ENCODE measurements at places on chromosomes 7 and 10. TPM values are rescaled to one million over a fixed set of nuclear protein-coding genes. Genes with fewer than 3 reads are reported as not detected.

DNA sequence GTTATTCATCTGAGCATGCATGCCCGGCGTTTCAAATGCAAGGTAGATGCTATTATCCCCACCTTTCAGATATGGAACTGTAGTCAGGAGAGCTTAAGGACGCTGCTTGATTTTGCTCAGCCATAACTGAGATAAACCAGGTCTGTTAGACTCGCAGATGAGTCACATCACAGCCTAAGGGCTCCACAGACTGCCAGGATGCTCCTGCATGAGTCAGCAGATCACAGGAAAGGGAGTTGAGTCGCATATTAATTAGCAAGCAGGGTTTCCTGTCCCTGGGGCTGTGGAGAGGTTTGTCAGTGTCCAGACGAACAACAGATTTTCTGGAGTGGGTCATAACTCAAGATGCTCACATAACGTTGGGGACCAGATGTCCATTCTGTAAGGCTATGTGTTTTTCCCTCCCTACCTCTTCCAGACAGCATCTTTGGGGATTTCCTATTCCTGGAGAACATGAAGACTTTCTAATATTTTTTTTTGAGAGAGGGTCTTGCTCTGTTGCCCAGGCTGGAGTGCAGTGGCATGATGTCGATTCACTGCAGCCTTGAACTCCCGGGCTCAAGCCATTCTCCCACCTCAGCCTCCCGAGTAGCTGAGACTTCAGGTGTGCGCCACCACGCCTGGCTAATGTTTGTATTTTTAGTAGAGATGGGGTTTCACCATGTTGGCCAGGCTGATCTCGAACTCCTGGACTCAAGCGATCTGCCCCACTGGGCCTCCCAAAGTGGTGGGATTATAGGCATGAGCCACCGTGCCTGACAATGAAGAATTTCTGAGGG is 36.7 kb downstream of the PFKFB3 start:
- no peak for DNase-seq

The SORCS1 gene
- total RNA-seq, result 8.9 TPM

GRCh38 chr10:14995964-14996565 is 36.9 kb downstream of the MEIG1 start:
- no peak for DNase-seq

GRCh38 chr10:77090381-77091356 is 546.9 kb downstream of the KCNMA1 start:
- DNase-seq, result no peak

DNA sequence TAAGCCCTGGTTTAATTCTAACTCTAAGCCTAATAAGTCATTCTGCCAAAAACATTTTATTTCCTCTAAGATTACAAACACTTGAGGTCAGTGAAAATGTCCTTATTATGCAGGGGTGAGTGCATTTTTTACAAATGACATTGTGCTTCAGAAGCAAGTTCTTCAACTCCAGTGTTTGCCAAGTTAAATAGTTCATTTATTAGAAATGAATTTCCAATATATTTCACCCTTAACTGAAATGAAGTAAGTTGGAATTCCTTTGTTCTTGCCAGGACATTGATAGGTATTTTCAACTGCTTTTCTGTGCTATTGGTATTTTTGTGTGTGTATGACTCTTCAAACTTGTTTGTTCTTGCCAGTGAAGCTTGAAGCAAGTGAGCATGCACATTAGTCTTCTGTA is 89.5 kb upstream of the CCDC6 start:
- DNase-seq, result no peak

GRCh38 chr7:147151661-147152060 is 1035.1 kb downstream of the CNTNAP2 start:
- DNase-seq, result no peak

- DNase-seq, result no peak
Measured at GRCh38 chr7:38565289-38565688, 65.9 kb downstream of the AMPH start.

The ACSM6 gene
- total RNA-seq, result not detected

DNA sequence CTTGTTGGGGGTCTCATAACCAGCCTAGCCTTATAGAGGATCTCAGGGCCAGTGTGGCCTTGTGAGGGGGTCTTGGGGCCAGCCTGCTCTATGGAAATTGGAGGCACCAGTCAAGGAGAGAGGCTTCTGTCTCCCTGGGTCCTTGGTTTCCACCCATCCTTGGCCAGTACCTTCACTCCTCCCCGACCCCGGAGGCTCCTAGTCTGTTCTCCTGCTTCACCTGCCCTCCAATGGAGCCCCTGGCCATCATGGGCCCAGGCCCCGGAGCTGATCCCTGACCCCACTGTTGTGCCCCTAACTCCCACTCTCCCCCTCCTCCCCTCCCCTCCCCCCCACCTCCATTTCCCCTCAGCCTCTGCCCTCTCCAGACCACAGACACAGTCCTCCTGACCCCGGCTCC is 29.7 kb downstream of the RASGEF1A start:
- DNase-seq, result no peak

The GSTO2 gene
- total RNA-seq, result 30.7 TPM

DNA sequence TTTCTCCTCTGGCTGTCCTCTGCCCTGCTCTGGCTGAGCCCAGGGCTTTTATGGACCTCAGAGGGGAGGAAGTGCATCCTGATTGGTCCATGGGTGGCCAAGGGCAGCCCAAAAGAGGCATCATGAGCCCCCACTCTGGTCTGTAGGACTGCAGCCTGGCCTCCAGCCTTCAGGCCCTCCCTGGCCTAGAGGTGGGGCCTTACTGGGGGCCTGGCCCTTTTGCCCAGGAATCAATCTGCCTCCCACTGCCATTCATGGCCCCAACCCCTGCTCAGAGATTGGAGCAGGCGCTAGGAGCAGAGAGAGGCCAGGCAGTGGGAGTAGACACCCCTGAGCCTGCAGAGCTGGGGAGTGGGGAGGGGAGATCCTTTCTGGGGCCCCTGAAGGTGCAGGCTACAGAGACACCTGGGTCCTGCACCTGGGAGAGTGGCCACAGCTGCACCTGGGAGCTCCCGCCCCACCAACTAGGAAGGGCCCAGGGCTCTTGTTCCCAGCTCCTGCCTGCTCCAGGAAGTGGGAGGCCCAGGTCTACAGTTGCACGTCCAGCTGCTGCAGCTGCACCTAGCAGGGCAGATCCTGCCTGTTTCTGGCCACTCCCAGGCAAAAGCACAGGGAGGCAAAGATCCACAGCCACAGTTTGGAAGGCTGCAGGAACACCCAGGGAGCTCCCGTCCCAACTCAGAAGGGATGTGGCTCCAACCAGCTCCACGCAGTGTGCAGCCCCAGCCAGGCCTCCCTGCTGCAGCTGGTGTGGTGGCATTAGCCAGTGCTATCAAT is 6.4 kb upstream of the DYNC2I1 start:
- DNase-seq, result no peak

DNA sequence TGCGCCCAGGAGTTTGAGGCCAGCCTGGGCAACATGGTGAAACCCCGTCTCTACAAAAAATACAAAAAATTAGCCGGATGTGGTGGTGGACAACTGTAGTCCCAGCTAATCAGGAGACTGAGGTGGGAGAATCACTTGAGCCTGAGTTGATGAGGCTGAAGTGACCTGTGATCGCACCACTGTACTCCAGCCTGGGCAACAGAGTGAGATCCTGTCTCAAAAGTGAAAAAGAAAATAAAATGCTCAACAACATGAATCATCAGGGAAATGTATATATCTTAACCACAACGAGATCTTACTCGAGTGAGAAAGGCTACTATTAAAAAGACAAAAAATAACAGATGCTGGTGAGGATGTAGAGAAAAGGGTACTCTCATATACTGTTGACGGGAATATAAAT is 72.7 kb downstream of the JMJD1C start:
- no peak for DNase-seq

DNA sequence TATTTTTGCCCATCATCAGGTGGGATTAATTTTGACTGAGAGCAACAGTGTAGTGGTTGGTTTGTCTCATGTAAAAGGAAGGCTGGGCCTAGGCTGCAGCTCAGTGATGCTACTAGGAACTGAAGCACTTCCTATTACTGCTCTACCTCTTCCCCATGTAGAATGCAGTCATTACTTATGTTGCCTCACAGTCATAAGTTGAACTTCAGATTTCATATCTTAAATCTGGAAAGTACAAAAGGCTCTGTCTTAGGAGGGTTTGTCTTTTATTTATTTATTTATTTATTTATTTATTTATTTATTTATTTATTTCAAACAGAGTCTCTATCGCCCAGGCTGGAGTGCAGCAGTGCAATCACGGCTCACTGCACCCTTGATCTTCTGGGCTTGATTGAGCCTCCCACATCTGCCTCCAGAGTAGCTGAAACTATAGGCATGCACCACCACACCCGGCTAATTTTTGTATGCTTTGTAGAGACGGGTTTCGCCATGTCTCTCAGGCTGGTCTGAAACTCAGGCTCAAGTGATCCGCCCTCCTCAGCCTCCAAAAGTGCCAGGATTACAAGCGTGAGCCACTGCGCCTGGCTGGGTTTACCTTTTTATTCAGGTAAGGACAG is 721.7 kb upstream of the GALNT17 start:
- DNase-seq, result no peak

The FAM25G gene
- not detected for total RNA-seq

GRCh38 chr7:7989616-7990440 is 21.2 kb downstream of the GLCCI1 start:
- DNase-seq, result no peak
